ENCODE measurements at places on chromosomes 11 and 22.

DNA sequence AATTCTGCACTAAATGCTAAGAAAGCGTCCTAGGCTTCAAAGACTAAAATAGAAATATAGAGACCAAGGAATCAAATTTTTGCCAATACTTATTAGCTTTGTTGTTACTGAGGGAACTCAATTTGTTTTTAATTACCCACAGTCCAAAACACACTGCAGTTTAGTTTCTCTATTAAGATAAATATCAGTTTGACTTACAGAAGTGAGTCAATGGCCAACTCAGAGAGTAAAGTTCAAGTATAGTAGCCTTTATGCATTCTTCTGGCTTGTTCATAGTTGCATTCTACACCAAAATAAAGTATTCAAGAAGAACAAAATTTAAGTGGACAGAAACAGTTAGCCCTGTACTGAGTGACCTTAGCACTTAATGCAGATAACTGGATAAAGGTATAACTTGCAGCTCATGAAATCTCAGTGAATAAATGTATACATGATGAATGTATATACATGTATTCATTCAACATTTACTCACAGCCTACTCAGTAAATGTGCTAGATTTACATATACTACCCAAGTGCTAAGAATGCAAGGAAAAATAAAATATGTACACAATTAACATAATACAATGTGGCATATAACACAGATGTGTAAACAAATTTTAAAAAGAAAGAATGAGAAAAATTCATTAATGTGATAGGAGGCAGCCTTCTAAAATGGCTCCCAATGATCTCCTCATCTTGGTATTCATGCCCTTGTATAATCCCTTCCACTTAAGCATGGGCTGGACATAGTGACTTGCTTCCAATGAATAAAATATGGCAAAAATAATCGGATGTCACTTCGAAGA is 9.7 kb upstream of the RNF141 start:
- no peak for DNase-seq

- no peak for DNase-seq
These were observed 164.6 kb downstream of the ETS1 start for GRCh38 chr11:128422576-128423370.

GRCh38 chr11:46541593-46542371 is 52.0 kb downstream of the AMBRA1 start:
- no peak for DNase-seq

DNA sequence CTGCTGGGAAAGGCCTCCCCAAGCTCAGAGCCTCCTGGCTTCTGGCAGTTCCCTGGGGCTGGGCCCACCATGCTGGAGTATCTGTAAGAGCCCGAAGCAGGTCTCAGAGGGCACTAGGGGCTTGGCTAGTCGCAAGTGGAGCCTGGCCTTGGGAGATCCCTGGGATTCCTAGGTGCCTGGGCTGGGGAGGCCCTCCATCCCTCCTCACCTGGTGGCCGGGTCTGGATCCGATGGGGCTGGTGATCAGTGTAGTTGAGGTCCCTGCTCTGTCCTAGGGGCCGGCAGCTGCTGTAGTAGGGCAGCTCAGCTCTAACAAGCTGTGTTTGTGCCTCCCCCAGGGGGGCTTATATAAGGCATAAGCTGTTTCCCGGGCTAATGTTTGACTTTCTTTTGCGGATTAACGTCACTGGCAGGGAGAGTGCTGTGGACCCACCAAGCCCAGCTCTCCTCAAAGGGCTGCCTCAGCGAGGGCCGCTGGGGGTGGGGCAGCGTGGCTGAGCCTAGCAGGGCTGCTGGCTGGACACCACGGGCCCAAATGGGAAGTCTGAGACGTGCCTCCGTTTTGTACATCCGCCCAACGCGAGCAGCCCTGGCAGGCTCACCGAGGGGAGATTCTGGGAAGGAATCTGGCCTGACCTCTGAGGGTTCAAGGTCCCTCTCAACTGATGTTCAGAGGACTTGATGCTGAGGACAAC is at the start of gene SLC22A8:
Gene SLC22A8 (minus strand): TSS at position 321 of the 695 bp plus-strand sequence. CDS start 883 bp downstream, outside the sequence.
- peak; percentile 34 for DNase-seq

GRCh38 chr22:31802575-31802974 is 48.8 kb downstream of the DEPDC5 start:
- DNase-seq = no peak

DNA sequence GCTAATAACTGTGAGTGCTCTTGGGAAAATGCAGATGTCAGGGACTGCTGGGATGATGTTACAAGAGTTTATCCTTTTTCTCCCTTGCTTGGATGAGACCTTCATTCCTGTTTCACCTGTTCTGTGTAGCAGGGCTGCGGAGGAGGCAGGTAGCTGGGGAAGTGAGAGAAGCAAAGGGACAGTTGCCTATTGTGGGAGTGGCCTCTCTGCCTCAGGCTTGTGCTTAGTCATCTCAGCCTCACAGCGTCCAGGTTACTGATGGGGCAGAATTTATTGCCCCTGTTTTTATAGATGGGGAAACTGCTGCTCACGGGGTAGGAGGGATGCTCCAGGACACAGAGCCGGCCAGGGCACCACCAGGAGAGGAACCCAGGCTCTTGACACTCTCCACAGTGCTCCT is 1.7 kb downstream of the STX3 start:
- no peak for DNase-seq

DNA sequence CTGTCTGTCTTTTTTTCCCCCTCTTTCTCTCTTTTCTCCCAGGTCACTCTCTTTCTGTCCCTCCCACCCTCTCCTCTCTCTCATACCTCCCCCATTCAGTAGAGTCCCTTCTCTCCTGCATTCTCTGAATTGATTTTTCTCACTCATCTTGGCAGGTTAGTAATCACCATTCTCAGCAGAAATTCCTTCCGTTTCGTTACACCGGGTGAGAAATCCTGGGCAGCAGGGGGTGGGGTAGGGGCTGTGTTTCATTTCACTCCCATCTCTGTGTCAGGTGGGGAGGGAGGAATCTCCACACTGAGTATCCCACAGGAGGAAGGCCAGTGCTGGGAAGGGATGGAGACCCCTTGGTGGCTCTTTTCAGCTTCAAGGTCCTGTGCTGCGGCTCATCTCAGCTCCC is 253.5 kb downstream of the MIAT start:
- DNase-seq = no peak

DNA sequence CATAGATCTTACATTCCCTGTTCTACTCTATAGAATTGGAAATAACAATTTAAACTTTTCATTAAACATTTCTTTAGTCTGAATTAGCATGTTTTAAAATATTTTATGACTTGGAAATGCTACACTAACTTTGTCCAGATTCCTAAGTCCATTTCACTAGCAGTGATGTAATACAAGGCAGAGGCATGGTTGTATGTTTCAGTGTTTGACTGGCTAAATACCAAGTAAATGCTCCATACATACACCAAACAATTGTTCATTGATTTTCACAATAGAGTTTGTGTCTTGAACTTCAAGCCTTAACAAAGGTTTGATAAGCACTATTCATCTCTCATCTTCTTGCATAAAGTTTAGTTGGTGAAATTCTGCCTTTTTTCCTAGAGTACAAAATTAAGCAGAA is 13.5 kb downstream of the ZBED5 start:
- no peak for DNase-seq

DNA sequence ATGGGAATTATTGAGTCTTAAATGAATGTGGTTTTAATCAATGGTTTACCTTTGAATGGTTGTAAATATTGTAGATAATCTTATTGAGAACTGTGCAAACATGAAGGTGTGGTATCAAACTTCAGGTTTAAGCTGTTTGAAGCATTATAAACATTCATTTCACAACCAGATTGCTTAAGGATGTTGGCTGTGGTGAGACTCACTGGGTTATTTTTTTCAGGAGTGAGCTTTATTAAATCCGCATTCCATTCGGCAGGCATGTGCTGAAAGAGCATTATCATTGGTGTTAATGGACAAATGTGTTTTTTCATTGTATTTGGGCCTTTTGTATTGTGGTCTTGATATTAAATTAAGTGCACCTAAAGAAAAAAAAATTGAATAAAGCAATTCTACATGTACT is 9.7 kb downstream of the MMP3 start:
- peak; percentile 43 for DNase-seq

DNA sequence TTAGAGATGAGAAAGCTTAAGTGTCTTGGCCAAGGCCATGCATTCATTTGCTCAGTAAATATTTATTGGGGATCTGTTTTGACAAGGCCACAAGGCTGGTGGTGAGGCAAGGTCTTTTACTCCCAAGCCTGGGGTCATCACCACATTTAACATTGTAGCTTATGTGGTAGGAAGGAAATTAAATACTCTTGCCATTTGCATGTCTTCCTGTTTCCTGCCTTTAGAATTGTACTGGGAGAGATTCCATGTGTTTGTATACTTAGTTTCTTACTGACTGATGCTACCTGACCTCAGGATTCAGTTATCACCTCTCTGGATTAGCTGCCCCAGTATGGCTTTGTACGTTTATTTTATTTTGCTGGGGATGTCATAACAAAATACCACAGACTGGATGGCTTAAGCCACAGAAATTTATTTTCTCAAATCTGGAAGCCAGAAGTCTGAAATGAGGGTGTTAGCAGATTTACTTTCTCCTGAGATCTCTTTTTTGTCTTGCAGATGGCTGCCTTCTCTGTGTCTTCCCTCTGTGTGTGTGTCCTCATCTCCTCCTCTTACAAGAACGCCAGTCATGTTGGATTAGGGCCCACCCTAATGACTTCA is 44.8 kb downstream of the SPECC1L start:
- no peak for DNase-seq

- no peak for DNase-seq
These were observed 18.3 kb downstream of the SUN2 start for GRCh38 chr22:38737302-38738060.

GRCh38 chr11:103851166-103851651 is 185.2 kb upstream of the DDI1 start:
- peak; percentile 72 for DNase-seq

- no peak for DNase-seq
These were observed 13.7 kb downstream of the NUP98 start for GRCh38 chr11:3783611-3784010.

- DNase-seq = no peak
These were observed 8.2 kb downstream of the GGT5 start for GRCh38 chr22:24236656-24237055.

GRCh38 chr11:118672846-118673245 is 6.6 kb downstream of the TREH start:
- no peak for DNase-seq

GRCh38 chr11:47264521-47264920 is 5.4 kb upstream of the MADD start:
- no peak for DNase-seq

DNA sequence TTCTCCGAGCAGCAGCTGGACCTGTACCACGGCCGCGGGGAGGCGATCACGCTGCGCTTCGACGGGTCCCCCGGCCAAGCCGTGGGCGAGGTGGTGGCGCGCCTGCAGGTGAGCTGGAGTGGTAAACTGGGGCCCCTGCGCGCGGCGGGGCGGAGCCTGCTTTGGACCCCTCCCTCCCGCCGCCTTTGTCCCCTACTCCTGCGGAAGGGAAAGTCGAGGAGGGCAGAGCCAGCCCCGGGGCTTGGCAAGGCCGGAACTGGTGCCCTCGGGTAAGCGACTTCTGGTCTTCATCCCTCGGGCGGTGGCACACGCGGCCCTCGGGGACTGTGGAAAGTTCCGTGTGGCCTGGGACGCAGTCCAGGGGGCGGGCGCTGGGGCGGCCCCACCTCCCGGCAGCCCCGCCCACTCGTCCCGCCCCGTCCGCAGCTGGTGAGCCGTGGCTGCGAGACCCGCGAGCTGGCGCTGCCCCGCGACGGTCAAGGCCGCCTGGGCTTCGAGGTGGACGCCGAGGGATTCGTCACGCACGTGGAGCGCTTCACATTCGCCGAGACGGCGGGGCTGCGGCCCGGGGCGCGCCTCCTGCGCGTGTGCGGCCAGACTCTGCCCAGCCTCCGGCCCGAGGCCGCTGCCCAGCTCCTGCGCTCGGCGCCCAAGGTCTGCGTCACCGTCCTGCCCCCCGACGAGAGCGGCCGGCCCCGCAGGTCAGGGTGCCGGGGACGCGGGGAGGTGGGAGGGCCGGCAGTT is 9.2 kb downstream of the SIPA1 start:
- no peak for DNase-seq

DNA sequence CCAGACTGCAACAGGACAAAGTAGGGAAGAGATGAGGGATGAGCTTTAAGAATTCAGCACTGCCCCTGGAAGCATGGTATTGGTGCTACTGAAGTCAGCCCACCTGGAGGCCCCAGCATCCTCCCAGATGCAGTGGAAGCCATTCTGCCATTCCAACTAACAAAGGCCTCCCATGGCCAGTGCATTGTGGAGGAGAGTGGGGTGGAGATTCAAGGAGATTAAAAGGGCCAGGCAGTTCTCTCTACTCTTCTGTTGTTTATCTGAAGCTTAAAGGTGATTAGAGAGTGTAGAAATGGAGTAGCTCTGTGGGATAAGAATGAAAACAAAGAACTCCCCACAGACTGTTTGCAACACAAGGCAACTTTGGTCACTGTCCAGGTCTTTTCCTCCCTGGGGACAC is 24.1 kb upstream of the TSKU start:
- DNase-seq = no peak

DNA sequence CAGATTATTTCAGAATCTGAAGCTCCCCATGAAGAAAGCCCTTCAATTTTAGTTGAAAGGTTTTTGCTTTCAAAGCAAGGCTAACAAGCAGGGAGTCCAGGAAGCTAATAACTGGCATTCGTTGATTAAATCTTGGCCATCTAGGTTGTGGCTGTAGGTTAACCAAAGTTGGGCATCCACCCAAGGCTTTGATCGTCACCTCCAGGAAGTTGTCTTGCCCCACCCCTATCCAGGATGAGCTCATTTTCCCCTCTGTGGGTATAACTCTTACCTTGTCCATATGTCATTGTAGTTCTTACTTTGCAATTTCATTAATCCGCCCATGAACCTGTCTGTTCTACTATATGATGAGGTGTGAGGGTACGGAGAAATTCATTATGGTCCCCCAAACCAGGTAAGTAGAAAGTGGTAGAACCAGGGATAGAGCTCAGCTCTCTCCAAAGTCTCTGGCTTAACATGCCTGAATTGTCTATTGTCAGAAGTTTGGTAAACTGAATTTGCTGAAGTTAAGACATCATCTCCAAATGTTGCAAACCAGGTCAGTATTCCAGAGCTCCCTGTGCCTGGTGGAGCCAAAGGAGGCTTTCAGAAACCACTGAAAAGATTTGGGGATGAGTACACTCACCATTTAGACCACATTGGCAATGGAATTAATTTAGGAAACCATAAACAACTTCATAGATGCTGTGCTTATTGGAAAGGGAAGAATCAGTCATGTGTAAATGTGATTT is 97.1 kb downstream of the CD44 start:
- no peak for DNase-seq

Data from retinal pigment epithelial cell (primary cell).